ENCODE measurements at places on chromosomes 5 and 9.

- DNase-seq: no peak
Measured at GRCh38 chr9:99693888-99694287, 127.8 kb upstream of the NR4A3 start.

DNA sequence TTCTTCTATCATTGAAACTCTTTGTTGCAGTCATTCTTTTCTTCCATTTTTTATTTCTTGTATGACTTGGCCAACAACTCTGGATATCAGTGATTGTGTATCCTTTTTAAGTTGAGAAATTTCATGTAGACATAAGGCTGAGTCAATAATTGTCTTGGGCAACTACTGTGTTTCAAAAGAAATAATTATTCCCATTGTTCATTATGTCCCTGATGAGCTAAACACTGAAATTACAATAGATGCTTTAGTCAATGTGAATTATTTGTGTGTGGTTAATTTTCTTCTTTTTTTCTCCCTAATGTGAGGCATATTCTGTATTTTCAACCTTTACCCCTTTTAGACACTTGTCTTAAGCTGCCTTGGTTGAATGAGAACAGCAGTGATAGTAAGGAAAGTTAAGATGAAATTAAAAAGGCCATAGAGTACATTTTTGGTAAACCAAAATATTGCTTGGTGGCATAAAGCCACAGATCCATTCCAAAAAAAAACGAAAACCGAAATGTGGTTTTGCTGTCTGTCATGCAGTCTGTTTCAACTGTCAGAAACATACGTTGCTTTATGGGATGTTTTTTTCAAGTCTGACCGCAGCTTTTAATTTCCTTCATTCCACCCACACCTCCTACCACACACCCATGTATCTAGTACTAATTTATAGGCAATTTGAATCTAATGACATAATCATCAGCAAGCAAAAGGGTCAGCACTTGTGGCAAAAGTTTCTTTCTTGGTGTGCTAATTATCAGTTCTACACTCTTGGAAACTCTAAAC is 21.1 kb downstream of the TLE4 start:
- peak; percentile 86 for DNase-seq

GRCh38 chr9:79469164-79469563 is 102.6 kb upstream of the TLE4 start:
- no peak for DNase-seq

DNA sequence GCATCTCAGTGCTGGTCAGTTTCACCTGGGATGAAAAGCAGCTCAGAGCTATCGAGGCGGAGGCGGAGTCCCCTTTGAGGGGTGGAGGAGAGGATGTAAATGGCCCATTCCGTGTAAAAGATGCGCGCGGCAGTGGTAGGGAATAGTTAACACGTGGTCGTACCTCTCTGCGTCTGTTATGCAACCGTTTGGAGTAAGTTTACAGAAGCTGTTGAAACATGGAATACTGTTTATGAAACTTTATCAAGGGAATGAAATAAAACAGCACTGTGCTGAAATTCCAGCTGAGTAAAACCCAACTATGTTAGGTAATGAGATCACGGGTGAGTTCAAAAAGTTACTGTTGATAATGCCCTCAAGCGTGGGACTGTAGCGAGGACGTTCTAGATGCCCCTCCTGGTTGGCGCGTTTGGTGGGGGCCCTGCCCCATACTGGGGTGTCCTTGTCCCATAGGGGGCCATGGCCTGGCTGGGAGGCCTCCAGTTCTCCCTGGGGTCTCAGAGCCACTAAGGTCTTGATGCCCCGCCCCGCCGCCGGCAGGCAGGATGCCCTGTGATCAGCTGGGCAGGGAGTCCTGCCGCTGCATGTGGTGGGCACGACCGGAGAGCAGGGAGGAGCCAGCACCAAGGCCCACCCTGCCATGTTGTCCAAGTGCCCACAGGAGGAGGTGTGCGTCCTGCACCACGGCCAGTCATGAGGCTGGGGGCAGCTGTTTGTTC is 90.9 kb downstream of the COL5A1 start:
- no peak for DNase-seq

- DNase-seq: no peak
Measured at GRCh38 chr9:79061752-79062616, 509.8 kb upstream of the TLE4 start.

- DNase-seq: no peak
Measured at GRCh38 chr5:101687349-101687985, 608.6 kb downstream of the SLCO4C1 start.

- no peak for DNase-seq
Measured at GRCh38 chr5:87885758-87886157, 382.9 kb downstream of the TMEM161B start.

DNA sequence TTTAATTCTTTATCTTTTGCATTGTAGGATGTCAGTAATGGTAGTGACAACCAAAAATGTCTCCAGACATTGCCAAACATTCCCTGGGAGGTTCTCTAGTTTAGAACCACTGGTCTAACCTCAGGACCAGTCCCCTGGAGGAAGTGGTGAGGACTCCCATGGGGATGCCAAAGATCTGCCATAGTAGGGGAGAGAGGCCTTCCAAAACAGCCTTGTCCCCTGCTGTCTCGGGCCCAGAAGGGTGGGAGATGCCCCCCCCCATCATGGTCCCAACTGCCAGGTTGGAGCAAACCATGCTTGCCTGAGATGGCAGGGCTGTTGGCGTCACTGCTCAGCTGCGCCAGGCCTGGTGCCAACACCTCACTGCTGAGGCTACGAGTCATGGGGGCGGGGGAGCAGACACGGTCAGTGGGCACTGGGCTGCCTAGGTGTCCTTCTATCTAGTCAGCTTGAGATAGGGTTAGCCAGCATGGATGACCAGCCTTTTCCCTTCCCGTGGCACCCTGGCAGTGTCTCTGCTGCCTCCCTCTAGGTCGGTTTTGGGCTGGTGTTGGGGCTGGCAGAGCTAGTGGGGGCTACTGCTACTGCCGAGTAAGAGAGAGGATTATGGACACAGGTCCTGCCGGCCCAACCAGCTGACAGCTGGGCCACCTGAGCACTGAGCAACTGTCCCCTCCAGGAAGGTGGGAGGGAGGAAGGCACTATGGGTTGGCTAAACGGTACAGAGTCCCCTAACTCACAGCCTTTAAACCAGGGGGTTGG is 8.3 kb upstream of the CXXC5 start:
- DNase-seq: peak; percentile 53

DNA sequence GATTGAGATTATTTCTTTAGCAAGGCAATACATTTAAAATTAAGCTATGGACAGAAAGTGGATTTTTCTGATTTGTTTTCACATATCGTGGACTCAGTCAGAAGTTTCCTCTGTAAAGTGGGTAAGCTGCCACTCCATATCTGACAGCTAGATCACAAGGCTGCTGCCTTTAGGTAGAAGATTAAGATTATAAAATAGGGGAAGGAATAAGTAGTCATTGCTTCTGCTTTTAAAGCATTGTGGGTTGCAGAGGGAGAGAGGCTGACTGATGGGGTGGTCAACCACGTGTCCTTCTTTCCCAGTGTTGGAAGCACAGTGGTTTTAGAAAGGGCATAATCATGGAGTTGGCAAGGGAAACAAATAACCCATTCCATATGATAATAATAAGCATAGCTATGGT is 74.3 kb upstream of the MOCS2 start:
- DNase-seq: peak; percentile 61

DNA sequence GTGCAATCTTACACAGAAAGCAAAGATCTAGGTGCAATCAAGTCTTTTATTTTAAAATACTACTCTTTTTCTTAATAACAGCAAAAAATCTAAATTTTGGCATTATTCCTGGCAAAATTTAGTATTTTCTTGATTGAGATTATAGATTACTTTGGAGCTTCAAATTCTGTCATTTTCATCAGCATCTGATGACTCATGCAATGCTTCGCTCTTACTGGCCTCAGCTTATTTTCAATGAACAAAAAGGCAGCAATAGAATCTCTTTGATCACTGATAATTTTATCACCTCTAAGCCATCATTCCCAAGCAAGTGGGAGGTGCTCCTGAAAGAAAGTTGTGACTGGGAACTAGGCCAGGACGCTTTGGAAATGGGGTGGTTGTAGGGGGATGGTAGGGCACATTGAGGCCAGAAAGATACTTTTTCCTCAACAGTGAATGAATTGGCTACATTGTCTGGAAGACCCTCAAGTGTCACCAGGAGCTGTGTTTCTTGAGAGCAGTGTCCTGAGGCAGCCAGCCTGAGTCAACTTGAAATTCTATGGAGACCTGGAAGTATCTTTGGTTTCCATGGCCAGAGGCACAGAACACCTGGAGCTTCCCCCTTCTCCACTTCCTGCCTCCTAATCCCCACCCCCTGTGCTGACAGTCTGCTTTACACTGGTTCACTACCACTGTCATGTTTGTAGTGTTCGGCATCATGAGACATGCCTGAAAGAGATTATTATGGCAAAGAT is 46.9 kb upstream of the APC start:
- DNase-seq: no peak

DNA sequence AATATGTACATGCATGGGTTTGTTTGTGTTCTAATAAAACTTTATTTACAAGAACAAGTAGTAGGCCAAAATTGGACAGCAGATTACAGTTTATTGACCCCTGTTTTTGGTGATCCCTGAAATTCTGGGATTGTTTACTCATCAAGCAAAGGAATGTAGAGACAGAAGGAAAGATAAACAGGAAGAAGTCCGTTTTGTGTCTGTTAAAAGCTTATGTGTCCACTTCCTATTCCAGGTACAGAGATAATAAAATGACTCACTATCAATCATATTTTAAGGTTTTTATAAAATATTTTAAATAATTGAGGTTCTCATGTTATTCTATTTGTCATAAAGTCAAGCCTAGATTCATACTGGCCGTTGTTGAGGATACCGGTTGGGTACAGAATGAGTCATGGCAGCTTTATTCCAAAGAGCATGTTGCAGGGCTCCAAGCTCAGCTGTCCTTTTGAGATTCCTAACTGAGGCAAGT is 214.9 kb upstream of the DAB2 start:
- no peak for DNase-seq

Measured in hematopoietic multipotent progenitor cell treated with erythropoietin and hydrocortisone succinate and interleukin-3 and kit ligand, for 4 days (in vitro differentiated cells).